ENCODE measurements at places on chromosomes 3 and 15.

DNA sequence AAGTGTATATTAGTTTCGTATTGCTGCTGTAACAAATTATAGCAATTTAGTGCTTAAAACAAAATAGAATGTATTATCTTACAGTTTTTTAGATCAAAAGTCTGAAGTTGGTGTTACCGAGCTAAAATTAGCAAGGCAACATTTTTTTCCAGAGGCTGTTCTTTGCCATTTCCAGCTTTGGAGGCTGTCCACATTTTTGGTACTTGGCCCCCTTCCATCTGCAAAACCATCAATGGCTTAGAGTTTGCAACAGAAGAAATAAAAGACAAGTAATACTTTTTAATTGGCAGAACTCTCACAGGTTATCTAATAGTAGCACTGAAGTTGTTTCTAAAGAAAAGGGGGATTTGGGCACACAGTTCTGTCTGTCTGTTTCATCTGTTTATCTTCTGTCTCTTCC lies 1248.5 kb downstream of the ROBO1 start:
- DNase-seq: no peak

DNA sequence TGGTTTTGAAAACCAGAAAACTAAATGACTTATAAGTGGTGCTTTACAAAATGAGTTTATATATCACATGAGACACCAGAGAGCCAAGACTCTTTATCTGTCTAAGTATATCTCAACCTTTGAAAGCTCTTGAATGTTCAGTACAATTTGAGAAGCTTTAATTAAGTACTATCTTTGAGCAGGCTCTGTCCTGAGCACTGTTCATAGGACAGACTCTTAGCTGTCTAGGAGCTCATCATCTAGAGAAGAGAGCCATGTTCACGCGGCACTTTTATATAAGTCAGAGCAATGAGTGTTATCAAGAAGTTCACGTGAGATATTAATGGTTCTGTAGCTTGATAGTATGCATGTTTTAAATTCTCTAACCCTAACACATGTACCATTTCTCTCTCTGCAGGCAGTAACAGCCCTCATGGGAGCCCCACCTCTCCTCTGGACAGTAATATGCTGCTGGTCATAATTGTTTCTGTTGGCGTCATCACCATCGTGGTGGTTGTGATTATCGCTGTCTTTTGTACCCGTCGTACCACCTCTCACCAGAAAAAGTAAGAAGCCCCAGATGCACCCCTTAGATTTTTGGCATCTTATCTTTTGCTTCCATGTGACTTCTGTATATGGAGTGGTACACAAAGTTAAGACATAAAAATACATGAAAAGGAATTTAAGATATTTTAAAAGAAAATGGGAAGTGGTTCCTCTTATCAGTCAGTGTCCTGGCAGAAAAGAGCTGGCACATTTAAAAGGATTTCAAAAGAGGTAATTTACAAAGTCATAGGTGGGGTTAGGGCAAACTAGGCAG lies 86.0 kb downstream of the HCN4 start:
- DNase-seq: no peak

DNA sequence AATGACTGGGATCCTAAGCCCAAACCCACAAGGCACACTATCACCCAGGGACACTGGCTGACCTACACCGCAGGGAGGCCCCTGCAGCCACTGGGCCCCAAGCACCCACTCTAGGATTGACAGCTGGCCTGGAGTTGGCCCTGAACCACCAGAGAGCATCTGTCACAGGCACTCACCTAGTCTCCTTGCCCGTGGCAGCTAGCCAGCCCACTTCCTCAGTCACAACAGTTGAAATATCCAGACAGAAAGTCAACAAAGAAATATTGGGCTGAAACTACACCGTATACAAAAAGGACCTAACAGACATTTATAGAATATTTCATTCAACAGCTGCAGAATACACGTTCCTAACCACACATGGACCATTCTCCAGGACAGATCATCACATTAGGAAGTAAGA lies 5.2 kb upstream of the SPINK8 start:
- DNase-seq: no peak

GRCh38 chr3:32934150-32934742 lies 17.2 kb upstream of the CCR4 start:
- DNase-seq: no peak

DNA sequence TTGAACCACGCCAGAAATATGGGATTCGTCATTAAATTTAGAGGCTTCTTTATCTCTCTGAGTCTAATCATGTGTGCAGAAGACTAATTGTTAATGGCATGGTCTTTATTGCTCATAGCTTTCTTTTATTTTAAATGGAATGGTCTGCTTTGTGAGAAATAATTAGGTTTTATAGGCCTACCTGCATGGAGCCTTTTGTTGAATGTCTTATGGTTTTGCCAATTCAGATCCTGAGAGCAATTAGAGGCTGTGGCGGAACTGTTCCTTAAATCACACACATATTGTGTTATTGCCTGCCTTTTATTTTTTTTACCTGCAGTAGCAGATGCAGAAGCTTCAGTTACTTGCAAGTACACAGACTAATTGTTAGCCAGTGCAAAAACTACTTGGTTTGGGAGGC lies 306.2 kb downstream of the NLGN1 start:
- peak; percentile 97 for DNase-seq

DNA sequence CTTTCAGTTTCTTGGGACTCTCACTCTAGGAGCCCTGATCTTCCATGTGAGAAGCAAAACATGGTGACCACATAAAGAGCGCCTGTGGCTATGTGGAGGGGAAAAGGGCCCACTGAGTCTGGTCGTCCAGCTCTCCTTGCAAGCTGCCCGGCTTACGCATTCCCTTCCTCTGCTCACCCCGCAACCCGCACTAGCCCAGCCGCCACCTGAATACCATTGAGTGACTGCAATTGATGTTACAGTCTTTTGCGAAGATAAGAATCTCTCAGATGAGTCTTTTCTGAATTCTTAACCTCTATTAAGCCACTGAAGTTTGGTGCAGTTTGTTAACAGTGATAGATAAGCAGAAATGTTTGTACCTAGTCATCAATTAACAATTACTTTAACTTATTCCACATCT lies 589.0 kb upstream of the DPPA4 start:
- DNase-seq: no peak

DNA sequence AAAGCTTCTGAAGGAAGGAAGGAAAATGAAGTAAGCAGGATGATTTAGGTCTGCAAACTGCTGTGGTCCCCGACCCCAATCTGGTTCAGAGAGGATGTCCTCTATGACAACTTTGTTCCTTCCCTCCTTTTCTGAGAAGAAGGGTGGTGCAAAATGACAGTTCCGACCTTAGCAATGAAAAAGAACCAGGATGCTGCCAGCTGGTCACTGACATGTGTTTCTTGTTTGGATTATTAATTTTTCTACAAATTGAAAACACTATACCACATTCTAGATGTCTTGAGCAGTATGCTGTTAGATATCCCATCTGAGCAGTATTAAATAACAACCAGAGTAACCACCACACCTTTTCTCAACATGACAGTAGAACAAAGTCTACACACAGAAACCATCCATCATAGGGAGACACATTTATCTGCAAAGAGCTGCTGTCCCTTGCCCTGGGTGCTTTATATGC lies 27.5 kb downstream of the CDCP1 start:
- no peak for DNase-seq

GRCh38 chr3:169466990-169467389 lies 196.5 kb downstream of the MECOM start:
- no peak for DNase-seq

DNA sequence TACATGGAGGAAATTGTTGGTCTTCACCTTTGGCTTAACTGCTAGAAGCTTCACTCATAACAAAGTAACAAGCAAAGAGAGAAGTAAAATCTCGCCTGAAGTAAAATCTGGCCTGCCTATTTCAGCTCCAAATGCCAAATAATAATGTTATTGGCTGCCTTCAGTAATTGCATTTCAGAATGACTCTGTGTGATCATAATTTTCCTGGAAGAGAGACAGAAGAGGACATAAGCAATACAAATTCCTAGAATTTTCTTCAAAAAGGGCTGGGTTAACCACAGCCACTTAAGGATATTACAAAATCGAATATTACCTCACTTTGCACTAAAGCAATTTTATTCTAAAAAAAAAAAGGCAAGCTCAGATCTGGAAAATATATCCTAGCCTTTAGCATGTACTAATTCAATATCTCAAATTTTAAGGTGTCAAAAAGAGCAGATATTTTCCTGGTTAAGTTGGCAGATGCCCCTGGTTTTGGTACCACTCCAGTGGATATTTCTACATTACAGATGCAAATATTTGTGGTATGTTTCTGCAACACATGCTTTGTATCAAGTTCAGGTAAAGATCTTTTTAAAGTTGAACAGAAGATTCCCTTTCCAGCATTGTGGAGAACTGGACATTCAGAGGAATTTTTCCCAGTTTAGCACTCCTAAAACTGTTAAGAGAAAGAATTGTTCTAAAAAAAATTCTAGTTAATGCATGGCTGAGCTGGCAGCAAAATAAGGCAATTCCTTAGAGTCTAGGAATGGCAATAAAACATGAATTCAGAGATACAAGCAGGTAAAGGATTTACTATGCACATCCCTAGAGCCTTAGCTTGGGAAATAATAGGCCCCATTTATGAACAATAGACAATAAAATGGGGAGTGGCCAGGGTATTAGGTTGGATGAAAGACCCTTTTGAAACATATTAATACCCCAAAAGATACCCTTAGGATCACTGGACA lies 116.7 kb downstream of the STAC start:
- no peak for DNase-seq

DNA sequence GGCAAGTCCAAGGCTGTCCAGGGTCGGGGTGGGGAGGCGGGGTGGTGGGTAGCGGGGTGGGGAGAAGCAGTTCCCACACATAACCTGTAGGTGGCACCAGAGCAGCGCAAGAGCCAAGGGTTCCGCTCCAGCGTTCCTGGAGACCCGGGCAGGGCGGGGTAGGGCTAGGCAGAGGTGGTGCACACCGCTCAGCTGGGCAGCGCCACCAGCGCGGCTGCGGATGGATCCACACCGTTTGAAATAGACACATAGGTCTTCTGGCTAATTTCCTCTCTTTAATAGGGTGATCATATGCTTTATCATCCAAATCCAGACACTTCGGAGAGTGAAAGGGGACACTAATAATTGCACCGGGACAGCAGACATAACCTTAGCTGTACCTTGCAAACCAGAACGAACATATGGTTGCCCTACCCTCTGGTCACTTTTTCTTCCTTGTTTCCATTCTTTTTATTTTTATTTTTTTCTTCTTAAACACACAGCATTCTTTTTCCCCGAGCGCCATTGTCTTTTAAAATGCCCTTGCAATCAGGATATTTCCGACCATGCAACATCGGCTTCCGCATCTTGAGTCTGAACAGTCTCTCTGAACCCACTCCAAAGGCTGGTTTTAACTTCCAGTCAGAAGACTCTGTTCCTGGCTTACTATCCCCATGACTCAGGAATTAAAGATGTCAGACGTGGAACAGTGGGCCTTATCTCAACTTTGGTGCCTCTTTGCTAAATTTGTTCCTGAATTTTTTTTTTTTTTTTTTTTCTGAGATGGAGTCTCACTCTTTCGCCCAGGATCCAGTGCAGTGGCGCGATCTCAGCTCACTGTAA lies 12.5 kb upstream of the ZSCAN2 start:
- peak; percentile 70 for DNase-seq
